Activated CD4-positive, alpha-beta T cell treated with anti-CD3 and anti-CD28 coated beads for 36 hours (primary cell): ENCODE measurements at places on chromosomes 5 and 9. TPM values are rescaled to one million over a fixed set of nuclear protein-coding genes. Genes with fewer than 3 reads are reported as not detected.

AGXT2 gene
- not detected for total RNA-seq

SMU1 gene
- total RNA-seq, result 23.2 TPM

ARHGEF28 gene
- 0.02 TPM for total RNA-seq

ORM2 gene
- not detected for total RNA-seq

CCDC180 gene
- total RNA-seq, result 0.90 TPM

PTGS1 gene
- total RNA-seq, result 0.09 TPM

DNA sequence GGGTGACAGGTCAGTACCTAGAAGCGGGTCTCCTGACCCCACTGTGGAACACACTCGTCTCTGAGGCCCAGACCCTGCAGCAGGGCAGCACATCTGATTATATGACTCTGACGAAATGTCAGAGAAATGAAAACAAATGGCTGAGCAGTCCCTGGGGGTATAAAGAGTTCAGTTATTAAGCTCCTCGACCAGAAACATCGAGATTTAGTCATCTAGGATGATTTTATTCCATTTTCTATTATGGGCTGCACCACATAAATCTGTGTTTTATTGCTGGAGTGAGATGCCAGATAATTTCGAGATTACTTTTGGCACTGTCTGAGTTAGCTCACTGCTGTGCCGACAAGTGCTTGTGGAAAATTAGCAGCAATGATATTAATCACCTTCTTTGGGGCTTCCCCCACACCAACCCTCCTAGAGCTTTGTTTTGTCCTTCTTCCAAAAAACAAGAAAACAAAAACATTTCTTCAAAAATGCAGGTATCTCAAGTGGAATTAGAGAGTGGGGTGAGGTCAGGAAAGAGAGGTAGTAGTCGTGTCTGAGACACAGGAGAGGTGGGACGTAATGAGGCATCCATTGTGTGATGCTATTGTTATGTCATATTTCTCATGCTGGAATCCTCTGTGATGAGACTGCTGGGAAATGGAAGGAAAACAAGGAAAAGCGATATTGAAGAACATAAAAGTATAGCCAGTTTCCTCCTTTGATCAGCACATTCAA, 495.5 kb downstream of the DMAC1 start:
- no peaks in the 10 kb centered on the region for H3K4me1 ChIP-seq
- H3K27me3 ChIP-seq, result peaks cover 35% of the 10 kb centered on the region
- no peaks in the 10 kb centered on the region for H3K36me3 ChIP-seq

DNA sequence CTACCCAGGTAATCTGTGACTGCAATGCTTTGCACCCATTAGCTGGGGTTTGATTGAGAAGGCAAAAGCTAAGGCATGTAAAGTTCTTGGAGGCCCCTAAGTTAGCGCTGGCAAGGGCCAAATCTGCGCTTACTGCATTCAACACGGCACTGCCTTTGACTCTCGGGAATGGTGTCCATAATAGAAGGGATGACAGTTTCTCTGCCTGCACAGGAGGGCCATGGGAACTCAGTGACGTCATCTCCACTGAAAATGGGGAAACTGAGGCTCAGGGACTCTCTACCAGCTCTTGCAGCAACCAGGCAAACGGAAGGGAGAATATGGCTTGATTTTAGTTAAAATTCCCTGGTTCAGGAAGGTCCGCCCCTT, 487 bp downstream of the SPATA24 start:
- H3K4me3 ChIP-seq, result peak overlapping the region; percentile 79
- H3K36me3 ChIP-seq, result peaks cover 2% of the 10 kb centered on the region
- peak overlapping the region; percentile 99 for H3K27ac ChIP-seq
- H3K4me1 ChIP-seq, result peaks cover 37% of the 10 kb centered on the region
- no peak for DNase-seq

DNA sequence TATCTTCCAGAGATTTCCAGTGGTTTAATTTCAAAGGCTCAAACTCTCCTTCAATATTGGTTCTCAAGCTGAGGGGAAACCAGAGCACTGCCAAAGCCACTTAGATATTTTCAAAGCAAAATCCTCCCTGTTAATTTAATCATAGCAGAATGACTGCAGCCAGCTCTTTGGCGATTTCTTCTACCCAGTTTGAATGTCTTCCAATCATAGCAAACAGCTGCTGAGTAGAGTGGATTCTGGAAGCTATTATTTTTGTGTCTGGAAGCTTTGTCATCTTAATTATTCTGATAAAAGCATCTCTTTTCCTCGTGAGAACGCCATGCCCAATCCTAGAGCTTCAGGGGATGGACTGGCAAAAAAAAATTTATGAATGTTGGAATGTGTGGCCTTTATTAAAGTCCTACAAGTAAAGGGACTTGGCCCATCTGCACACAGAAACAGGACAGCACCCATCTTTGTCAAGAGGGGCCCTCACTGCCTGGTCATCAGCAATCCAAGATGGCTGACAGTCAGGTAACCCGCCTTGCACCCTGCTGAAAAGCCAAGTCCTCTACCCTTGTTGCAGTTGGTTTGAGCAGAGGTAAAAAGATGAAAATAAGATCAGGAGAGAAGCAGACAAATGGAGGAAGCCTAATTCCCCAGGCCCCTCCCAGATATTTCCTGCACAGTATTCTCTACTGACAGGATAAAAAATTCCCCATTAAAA, 125.1 kb downstream of the SUSD1 start:
- no peak overlapping the region for H3K4me3 ChIP-seq
- peaks cover 2% of the 10 kb centered on the region for H3K36me3 ChIP-seq
- no peak for DNase-seq
- H3K27me3 ChIP-seq, result peaks cover 4% of the 10 kb centered on the region
- H3K27ac ChIP-seq, result no peak overlapping the region

DNA sequence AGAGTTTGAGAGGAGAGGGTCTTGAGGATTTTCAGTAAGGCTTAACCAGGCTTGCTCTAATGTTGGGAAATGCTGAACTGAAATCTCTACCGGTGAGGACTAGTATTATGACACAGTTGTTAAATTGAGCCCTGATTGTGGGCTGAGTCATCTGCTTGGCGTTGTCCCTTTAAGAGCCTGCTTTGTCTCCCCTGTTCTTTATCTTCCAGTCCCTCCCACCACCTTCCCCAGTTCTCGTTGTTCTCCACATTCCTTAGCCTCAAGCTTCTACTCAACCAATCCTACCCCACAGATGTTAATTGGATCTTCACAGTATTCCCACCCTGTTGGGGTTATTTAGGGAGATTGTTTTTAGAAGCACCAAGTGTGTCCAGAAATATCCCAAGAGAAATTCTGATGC, 57.6 kb downstream of the ANKRD55 start:
- no peak overlapping the region for H3K4me3 ChIP-seq
- no peaks in the 10 kb centered on the region for H3K36me3 ChIP-seq
- DNase-seq, result no peak
- H3K27me3 ChIP-seq, result no peaks in the 10 kb centered on the region
- no peak overlapping the region for H3K27ac ChIP-seq

- no peaks in the 10 kb centered on the region for H3K36me3 ChIP-seq
- no peak overlapping the region for H3K27ac ChIP-seq
- H3K27me3 ChIP-seq, result no peaks in the 10 kb centered on the region
- H3K4me1 ChIP-seq, result no peaks in the 10 kb centered on the region
Observed at GRCh38 chr9:12717907-12718306, 24.7 kb downstream of the TYRP1 start.

GRCh38 chr9:37566716-37567115, 9.5 kb downstream of the FBXO10 start:
- H3K4me3 ChIP-seq, result no peak overlapping the region
- H3K36me3 ChIP-seq, result peaks cover 29% of the 10 kb centered on the region
- no peaks in the 10 kb centered on the region for H3K4me1 ChIP-seq
- no peak for DNase-seq
- H3K27ac ChIP-seq, result no peak overlapping the region

DNA sequence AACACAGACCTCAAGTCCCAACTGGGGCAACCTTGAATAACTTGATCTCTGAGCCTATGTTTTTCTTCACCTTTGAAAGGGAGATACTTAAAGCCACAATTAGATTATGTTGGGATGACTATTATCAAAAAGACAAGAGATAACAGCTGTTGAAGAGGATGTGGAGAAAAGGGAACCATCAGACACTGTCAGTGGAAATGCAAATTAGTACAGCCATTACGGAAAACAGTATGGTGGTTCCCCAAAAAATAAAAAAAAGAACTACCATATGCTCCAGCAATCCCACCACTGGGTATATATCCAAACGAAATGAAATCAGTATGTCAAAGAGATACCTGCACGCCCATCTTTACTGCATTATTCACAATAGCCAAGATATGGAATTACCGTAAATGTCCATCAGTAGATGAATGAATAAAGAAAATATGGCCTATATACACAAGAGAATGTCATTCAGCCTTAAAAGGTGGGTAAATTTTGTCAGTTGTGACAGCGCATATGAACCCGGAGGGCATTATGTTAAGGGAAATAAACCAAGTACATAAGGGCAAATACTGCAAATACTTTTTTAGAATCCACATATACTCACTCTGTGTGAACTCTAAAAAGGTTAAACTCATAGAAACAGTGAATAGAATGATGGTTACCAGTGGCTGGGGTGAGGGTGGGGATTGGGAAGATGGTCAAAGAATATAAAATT, 12.7 kb downstream of the FAT2 start:
- no peak for DNase-seq
- H3K27me3 ChIP-seq, result no peaks in the 10 kb centered on the region
- no peaks in the 10 kb centered on the region for H3K36me3 ChIP-seq
- H3K4me3 ChIP-seq, result no peak overlapping the region

GRCh38 chr5:168291964-168292785, 730 bp downstream of the WWC1 start:
- no peak overlapping the region for H3K27ac ChIP-seq
- peaks cover 16% of the 10 kb centered on the region for H3K4me1 ChIP-seq
- peak; percentile 18 for DNase-seq
- H3K36me3 ChIP-seq, result no peaks in the 10 kb centered on the region
- H3K4me3 ChIP-seq, result peak overlapping the region; percentile 28
- H3K27me3 ChIP-seq, result peaks cover 34% of the 10 kb centered on the region

- H3K4me3 ChIP-seq, result no peak overlapping the region
- no peaks in the 10 kb centered on the region for H3K4me1 ChIP-seq
- no peak overlapping the region for H3K27ac ChIP-seq
- DNase-seq, result no peak
- peaks cover 23% of the 10 kb centered on the region for H3K27me3 ChIP-seq
Observed at GRCh38 chr9:98344581-98344980, 89.1 kb upstream of the TBC1D2 start.

- no peak overlapping the region for H3K27ac ChIP-seq
- H3K4me1 ChIP-seq, result no peaks in the 10 kb centered on the region
- H3K36me3 ChIP-seq, result no peaks in the 10 kb centered on the region
- DNase-seq, result no peak
- H3K4me3 ChIP-seq, result no peak overlapping the region
Observed at GRCh38 chr5:24643880-24644279, 898 bp downstream of the CDH10 start.
